SJCRH30 (cell line): ENCODE measurements at places on chromosomes 2 and 18.

DNA sequence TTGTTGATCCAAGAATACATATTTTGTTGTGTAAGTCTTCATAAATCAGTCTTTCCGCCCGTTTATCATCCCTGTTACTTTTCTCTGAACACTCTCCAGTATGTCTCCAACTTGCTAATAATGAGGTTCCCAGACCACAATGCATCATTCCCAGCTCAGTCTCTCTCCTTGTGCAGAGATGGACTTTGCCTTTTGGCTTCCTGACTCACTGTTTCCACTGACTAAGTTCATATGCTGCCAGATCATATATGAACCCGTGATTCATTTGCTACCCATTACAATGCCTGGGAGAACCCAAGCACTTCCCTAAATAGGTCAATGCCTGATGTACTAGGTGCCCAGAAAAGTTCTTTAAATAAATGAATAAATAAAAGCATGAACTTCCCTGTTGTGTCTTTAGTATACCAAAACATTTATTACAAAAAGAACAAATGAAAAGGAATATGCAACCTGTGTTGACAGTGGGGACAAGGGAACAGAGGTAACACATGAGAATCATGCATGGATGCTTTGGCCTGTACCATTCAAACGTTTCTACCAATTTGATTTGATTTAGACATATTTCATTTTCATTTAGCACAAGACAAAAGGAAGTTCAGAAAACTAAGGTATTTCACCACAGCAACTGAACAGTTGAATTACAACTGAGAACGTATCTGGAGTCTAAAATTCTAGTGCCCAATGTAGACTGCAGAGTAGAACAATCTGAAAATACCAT is 215.4 kb upstream of the HNRNPA3 start:
- no peak for DNase-seq

- no peak for DNase-seq
Measured at GRCh38 chr2:174607989-174608865, 10.6 kb upstream of the WIPF1 start.

DNA sequence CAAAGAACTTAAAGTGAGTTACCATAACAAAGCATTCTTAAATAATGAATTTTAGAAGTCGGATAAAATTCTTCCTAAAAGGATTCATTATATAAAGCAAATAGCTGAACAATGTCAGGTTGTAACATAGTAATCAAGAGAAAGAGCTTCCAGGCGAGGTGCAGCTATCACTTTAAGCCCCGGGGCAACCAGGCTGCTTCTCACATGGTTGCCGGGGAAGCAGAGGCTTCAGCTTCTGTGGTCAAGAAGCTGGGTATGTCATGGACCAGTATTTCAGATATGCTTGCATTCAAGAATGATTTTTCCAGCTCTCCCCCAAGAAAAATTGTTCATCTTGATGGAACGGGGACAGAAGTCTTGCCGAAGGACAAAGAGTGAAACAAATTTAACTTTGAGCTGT is 23.6 kb upstream of the KYNU start:
- no peak for DNase-seq

DNA sequence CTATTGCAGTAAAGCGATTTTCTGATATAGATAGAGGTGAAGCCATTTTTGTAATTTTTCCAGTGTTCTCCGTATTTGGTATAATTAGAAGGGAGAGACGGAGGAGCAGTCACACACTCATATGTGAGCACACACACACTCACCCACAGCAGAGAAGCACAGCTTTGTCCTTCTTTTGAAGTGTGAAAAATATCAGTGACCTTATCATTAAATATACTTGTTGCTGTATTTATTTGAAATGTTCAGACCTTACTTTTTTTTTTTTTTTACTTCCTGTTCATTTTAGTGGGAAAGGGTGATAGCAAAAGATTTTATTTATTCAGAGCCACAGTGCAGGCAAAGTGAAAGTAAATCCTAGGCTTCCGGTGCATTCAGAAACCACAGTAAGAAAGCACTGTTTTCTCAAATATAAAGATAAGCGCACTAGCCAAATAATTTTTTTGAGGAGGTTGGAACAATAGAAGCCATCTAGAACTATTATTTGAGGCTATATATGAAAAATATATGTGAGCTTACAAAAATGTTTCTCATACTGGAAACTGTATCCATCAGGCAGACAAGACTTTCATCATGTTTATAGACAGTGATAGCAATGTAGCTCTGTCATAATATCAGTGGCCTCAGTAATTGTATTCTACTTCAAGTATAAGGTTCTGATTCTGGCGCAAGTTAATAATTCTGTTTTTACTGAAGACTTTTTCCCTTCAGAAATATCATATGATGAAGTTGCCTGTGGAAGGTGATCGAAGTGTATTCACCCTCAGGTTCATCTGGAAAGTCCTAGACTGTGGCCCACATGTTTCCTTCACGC is 37.2 kb downstream of the TSHZ1 start:
- no peak for DNase-seq

DNA sequence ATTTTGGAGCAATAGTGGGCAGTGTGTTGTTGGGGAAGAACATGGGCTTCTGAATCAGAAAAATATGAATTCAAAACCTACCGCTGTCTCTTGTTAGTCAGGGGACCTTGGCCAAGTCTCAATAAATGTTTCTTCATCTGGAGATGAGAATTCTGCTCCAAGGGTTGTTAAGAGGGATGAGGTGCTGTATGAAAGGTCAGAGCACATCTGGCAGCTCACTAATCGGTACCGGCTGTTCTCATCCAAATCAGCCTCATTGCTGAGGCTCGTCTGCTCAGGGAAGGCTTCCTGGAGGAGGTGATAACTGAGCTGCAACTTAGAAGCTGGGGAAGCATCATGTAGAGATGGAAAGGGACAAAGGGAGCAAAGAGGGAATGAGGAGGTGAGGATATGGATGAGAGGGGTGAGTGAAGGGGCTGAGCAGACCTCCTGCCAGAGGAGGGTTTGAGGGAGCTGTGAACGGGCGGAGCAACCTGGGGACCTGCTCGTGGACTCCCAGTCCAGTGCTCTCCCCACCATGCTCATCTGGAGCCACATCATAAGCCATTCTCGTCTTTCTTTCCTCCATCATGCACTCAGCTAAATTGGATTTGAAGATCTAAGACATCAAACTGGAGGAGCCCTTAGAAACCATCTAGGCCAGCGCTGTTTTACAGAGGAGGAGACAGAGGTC is 47.4 kb downstream of the GREB1 start:
- DNase-seq: no peak

DNA sequence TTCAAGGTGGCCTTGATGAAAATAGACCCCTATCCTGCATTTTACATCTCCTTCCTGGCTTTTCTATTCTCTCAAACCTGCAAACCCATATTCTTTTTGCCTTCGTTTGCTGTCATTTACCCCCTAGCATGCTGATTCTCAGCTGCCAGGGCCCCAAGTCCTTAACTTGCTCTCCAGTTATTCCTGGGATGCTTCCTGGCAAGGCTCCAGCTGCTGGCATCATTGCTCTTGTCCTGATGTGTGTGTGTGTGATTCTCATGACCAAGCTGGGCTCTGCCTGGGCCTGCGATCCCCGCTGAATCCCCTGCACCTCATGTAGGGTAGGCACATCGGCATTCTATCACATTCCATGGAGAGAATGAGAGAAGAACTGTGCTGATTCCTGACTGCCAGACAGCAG is 11.9 kb downstream of the NPAS2 start:
- DNase-seq: no peak

- peak; percentile 15 for DNase-seq
Measured at GRCh38 chr2:235413064-235413463, 80.8 kb upstream of the AGAP1 start.

DNA sequence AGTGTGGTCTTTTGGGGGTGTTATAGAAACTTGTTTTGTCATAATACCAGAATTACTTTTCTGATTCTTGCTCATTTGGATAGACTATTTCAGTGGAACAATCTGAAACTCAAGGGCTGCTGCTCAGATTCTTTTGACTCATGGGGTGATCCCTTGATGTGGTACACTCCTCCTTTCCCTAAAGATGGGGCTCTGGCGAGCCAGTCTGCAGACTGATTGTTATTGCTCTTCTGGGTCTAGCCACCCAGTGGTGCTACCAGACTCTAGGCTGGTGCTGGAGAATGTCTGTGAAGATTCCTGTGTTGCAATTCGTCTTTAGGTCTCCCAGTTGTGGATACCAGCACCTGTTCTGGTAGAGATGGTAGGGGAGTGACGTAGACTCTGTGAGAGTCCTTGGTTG is 4.2 kb upstream of the MARS2 start:
- DNase-seq: no peak

GRCh38 chr2:150417278-150417677 is 70.2 kb downstream of the RND3 start:
- DNase-seq: peak; percentile 56

- no peak for DNase-seq
Measured at GRCh38 chr2:65737452-65738011, 305.1 kb upstream of the SPRED2 start.

DNA sequence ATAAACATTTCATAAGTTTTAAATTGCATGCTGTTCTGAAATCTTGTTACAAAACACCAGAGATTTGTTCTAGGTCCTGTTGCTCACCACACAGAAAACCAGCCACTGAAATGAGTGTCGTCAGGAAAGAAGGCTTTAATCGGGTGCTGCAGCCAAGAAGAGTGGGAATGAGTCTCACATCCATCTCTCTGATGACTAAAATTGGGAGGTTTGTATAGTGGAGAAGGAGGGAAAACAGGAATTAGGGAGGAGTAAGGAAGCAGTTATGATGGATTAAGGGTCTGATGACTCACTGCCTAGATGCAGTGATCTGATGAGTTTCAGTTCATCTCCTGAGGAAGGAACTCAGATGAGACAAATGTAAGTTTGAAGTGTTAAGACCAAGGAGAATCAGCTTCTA is 42.1 kb upstream of the GPR39 start:
- no peak for DNase-seq

GRCh38 chr18:2222270-2223185 is 348.8 kb downstream of the METTL4 start:
- DNase-seq: no peak

- DNase-seq: peak; percentile 4
Measured at GRCh38 chr2:71671895-71672825, 218.8 kb downstream of the DYSF start.

DNA sequence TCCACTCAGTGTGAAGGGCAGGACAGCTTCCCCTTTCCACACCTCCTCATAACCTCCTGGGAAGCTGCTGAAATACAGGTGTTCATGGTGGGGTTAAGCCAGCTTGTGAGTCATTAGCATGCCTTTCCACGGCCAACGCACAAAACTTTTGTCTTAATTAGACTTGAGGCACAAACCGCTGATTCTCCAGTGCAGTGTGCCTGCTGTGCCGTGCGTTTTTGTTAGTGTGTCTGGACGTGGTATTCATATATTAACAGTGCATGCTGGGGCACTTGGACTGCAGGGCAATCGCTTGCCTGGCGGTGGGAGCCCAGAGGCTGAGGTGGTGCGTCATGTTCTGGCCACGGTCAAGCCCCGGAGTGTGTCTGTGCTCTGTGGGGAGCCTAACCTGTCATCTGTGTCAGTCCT is 156.2 kb downstream of the SH3RF3 start:
- DNase-seq: no peak

DNA sequence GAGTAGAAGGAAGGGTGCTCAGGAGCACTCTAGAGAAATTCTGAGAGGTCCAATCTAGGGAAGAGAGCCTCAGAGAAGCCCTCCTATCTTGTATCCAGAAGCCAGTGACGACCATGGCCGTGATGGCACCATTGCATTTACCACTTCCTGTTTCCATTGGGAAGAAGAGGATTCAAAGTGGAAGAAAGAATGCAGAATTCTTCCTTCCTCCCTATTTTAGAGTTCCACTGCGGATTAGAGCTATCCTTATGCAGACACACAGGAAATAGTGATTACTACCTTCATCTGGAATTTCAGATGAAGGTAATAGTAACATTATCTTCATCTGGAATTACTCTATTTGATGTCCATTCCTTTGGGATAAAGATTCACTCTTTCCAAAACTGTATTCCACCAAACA is 45.6 kb upstream of the PCBP1 start:
- no peak for DNase-seq

GRCh38 chr2:182652326-182652725 is 63.7 kb upstream of the DNAJC10 start:
- no peak for DNase-seq

DNA sequence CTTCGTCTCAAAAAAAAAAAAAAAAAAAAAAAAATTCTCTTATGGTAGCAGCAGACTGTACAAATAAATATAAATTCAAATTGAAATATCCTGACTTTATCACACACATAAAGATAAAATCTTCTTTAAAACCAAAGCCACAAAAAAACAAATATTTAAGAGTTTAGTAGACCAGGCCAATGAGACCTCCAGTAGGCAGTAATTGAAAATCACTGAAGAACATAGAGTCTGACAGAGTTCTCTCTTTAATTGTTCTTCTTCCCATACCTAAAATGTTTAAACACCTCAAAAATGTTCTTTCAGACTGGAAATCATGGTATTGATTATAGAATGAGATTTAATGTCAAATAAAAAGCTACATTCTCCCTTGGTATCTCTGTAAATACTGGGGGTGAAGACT is 20.8 kb downstream of the PRPF40A start:
- DNase-seq: no peak

- no peak for DNase-seq
Measured at GRCh38 chr2:239110595-239111048, 262.7 kb downstream of the TWIST2 start.

DNA sequence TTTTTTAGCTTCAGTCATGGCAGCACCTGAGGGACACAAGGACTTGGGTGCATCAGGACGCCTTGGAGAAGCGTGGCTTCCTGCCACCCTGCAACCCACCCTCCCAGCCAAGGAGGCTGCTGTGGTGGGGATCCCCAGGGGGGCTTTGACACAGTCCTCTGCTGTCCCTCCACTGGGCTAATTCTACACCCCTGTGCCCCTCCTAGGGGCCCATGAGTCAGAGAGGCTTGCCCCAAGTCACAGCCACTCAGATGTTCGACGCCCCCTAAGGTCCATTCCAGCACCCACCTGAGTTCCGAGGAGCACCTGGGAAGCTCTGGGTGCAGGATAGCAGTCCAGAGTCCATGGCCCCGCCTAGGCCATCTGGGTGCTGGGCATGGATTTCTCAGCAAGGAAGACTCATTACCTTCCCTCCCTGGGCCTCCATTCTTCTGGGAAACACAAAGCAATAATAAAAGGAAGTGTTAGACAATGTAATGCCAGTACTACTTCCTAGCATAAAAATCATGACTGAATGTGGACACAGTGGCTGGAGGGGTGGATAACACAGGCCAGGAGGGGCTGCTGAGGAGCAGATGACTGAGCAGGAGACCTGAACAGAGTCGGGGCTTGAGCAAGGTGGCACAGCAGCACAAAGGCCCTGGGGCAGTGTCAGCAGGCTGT is 3.7 kb downstream of the ALPG start:
- no peak for DNase-seq

DNA sequence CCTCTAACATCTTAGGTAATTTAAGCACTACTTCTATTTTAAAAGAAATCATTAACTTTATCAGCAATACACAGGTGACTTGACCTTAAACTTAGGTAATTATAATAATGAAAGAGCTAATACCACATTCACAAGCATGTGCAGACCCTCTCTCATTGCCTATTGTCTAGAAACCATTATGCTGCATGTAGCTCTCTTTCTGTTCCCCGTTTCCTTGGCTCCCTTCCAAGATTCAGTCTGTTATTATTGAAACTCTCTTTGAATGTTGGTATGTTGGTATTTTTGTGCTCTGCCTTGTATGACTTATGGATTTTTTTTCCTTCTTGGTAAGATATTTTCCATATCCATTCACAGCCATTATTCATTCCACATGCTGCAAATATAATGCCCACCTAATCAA is 201.2 kb downstream of the CDCA7 start:
- peak; percentile 41 for DNase-seq
